Activated CD4-positive, alpha-beta T cell treated with anti-CD3 and anti-CD28 coated beads, Interleukin-2, amount 50 U/mL, for 1 hour (primary cell): ENCODE measurements at places on chromosomes 3 and 15.

DNA sequence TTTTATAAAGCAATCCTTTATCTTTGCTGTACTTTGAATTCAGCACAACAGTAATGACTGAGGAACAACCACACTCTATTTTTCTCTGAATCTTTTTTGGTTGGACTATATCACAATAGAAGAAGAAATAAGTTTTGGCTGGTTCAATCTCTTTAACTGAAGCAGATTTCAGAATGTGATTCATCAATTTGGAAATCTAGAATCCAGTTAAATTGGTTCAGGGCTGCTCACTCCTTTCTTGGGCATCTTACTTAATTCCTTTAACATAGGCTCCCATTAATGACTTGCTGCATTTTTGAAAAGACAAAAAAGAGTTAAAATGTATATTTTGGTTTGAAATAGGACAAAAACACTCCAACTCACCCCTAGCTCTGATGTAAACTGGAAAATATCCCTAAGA is 688.3 kb upstream of the NECTIN3 start:
- no peak for DNase-seq

DNA sequence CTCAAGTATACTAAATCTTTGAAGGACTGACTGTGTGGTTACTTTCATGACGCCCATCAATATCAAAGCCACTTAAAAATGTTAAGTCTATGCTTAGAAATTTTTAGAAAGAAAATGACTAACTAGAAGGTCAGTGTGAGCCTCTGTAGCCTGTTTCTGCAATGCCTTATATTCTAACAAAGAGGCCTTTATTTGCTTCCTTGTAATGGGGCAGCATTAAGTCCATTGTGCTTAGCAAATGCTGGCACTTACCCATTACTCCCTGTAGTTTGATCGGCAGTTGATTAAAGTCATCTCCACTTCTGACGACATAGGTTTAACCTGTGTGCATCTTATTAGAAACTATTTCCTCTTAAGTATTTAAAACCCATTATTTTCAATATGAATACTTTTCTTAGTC is 91.6 kb upstream of the FAM98B start:
- DNase-seq, result no peak

GRCh38 chr3:109045271-109046040 is 72.5 kb downstream of the MORC1 start:
- DNase-seq, result no peak

- no peak for DNase-seq
Observed at GRCh38 chr3:196115678-196116083, 33.8 kb upstream of the TFRC start.

GRCh38 chr15:88014454-88015160 is 241.9 kb downstream of the NTRK3 start:
- no peak for DNase-seq

- DNase-seq, result no peak
Observed at GRCh38 chr3:118936811-118937210, 97.8 kb downstream of the IGSF11 start.

DNA sequence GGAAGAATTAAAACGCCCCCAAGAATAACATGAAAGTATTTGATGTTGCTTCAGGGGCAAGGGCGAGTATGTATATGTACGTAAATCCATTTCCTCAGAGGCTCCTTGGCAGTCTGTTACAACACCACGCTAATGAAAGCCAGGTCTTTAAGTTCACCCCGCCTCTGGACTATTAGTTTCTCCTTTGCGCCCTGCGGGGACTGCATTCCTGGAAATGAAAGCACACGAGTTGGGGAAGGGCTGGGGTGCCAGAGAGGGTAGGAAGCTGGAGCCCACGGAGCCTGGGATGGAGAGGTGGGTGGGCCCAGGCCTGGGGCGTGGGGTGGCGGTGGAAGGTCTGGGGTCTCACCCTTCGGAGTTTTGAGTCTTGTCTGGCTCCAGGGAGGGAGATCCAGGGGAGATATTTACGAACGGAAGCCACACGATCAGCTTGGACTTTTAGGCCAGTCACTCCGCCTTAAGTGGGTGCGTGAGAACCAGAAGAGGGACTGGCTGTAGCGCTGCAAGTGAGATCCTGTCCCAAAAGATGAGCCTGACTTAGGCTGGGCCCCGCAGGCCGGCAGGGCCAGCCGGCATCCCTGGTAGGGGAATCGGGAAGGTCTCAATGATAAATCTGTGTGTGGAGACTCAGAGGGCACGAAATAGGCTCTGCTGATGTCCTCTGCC is 1.6 kb upstream of the PLCL2 start:
- DNase-seq, result no peak

DNA sequence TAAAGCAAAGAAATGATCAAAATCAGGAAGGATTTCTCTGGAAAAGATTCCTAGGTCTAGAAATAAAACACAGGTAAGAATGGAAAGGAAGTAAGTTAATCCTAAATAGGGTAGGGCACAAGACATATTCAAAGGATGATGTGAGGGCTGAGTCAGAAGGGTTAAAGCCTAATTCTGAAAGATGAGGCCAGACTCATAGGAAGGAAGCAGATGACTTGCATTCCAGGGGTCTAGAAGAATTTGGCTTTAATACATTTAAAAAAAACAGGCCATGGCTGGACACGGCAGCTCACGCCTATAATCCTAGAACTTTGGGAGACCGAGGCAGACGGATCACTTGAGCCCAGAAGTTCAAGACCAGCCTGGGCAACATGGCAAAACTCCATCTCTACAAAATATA is 3.2 kb downstream of the SSR3 start:
- DNase-seq, result no peak

GRCh38 chr3:37163262-37164015 is 10.9 kb downstream of the LRRFIP2 start:
- no peak for DNase-seq

DNA sequence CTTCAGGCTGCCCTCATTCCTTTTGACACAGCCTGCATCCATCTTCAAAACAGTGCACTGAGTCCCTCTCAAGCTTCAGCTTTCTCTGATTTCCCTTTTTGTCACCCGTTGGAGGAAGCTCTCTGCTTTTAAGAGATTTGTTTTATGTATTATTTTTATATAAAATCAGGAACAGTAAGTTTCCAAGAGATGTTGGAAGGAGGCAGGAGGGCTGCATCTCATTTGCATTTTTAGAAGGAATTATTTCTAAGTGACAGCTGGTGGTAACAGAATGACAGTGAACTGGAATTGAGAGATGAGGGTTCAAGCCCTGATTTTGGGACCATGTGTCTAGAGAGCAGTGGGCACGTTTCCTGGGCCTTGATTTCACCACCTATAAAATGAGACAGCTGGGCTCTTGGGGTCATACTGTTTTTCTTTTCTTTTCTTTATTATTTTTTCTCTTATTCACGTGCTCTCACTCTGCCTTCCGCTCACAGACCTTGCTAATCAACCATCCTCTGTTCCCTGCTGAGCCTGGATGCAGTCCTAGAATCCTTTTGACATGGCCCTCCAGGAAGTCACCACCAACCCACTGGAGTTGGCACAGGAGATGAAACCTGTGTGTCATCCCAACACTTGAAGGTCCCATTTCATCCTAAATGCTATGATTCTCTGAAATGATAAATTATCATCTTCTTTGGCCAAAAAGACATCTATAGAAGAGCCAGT is 148.6 kb downstream of the CACNA2D3 start:
- DNase-seq, result no peak

- DNase-seq, result no peak
Observed at GRCh38 chr15:25789616-25789999, 73.5 kb downstream of the ATP10A start.

DNA sequence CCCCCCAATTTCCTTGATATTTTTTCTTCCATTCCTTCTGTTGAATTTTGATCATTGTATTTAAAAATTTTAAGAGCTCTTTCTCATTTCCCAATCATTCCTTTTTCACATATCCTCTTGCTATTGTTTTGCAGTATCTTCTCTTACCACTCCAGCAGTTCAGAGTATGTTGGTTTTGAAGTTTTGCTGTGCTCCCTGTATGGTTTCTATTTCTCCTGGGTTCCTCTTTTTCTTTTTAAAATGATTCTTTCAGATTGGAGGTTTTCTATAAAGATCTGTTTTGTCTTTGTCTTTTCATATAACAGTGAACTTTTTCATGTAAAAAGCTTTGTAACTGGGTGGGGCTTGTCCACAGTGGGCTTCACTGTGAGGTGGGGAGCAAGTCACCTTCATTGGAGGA is 12.8 kb downstream of the USP3 start:
- DNase-seq, result no peak

- DNase-seq, result no peak
Observed at GRCh38 chr15:36612063-36612788, 32.8 kb downstream of the CDIN1 start.

- no peak for DNase-seq
Observed at GRCh38 chr3:171225165-171225564, 198.6 kb upstream of the SLC2A2 start.

DNA sequence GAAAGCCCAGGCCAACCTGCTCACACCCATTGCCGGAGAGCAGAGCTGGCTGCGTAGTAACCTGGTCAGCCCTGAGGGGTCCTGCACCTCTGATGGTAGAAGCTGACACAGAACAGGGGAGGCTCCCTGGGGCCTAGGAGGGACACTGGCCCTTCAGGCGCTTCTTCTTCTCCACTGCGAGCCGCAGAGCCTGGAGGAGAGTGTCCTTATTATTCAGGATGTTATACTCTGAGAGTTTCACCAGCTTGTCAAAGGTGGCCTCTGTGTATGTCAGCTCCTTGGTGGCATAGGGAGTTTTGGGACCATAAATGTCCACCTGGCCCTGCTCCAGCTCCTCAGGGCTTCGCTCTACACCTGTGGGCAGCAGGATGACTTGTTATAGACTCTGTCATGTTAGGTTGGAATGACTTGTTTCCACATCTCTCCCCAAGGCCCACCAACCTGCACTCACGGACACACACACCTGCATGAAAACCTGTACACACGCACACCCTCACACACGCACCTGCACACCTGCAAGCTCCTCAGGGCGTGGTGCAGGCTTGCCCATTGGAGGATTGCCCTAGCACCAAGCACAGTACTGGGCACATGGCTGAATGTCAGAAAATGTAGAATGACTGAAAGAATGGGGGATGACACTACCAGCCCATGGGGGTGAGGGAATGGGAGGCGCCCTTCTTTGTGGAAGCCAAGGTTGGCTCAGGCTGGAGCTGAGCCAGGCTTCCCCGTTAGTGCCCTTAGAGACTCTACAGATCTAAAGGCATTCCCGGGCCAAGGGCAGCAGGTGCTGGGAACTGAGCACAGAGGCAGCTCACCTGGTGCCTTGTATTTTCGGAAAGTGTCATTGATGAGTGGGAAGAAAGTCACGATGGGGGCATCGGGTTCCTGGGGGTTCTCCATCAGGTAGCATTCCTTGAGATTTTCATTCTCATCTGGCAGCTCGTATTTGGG is 11.5 kb upstream of the EHD4 start:
- no peak for DNase-seq

DNA sequence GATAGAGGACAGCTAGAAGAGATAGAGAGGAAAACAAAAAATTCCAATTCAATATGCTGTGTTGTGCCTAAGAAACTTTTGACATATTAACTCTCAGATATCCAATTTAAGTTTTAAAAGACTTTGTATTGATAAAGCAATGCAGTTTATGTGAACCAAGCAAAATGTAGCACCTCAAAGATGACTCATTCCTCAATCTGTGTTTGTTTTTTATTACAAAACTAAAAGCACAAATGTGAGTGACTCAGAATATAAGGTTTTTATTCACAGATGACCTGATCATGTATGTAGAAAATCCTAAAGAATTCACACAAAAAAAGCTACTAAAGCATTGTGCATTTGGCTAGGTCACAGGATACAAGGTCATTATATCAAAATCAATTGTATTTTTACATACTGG is 11.1 kb downstream of the HCLS1 start:
- DNase-seq, result no peak

GRCh38 chr3:104214937-104215336 is 1151.8 kb upstream of the ALCAM start:
- DNase-seq, result no peak

GRCh38 chr3:4065085-4065484 is 238.1 kb upstream of the SETMAR start:
- DNase-seq, result no peak

DNA sequence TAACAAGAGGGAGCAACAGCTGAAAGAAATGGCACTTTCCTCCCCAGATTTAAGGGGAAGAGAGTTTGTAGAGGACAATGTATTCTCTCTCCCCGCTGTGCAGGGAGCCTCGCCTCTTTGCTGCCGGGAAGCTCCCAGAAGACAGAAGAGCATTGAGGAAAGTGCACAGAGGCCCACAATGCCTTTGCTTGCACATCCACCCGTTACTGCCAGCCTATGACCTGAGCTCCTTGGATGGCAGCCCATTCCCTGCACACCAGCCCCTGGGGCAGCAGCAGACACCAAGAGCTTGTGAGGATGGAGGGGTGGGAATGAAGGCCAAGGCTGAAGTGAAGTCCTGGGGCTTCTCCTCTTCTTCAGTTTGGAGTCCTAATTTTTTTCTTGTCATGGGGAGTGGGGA is 67.0 kb downstream of the CLDN11 start:
- no peak for DNase-seq

DNA sequence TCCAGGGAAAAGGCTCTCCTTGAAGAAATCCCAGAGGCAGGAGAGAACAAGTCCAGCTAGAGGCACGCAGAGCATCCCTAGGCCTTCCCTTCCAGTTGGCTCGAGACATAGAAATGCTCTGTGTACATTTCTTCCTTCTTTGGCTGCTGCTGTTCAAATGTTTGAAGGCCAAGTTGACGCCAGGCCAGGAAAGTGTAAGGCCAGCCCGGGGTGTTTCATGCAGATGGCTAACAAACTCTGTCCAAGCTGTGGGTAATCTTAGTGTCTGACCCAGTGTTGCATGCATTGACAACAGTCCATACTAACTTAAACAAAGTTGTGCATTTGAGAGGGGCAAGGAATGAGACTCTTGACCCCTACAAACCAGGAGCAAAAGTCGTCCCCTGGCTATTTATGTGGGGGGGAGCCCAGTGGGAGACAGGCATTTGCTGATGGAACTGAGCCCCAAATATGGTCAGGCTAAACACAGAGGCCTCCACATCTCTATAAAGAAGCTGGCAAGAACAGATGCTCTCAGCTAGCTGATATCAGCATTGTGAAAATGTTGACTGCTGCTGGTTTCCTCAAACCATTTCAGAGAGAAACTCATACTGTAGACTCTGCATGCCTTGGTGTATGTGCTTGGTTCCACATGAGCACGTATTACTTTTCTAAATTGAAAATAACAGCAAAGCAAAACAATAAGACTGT is 139.5 kb downstream of the ADAMTS9 start:
- no peak for DNase-seq

- DNase-seq, result no peak
Observed at GRCh38 chr3:122167630-122168029, 15.8 kb upstream of the CASR start.

DNA sequence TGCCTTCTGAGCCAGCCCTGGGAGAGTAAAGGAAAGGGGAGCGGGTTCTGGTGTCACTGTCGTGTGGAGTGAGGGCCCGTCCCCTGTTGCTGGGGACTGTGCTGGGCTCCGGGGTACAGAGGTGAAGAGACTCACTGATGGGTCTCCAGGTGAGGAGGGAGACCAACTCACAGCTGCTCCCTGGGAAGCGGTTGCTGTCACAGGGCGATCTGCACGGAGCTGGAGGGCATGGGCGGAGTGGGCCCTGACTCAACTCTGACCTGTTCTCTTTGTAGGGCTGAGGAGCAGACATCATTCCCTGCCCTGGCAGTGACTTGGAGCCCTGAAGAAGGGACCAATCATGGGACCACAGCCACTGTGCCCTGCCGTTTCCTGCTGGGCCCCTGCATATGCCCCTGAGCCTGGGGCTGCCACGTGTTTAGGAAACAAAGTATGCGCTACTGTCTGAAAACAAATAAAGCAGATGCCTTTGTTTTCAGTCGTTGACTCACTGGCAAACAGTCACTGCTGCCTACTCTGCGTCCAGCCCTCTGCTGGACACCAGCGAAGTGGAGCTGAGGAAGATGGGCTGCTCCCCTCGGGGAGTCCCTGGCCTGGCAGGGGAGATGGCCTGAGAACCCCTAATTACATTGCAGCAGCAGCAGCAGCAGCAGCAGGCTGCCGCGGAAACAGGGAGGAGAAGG is 22.9 kb upstream of the PLXNA1 start:
- no peak for DNase-seq

- no peak for DNase-seq
Observed at GRCh38 chr15:76335307-76336253, 993 bp upstream of the ISL2 start.
